ENCODE measurements at places on chromosomes 5 and 9.

- no peak for DNase-seq
Observed at GRCh38 chr5:127649018-127649439, at the start of gene CTXN3. Gene CTXN3, plus strand, starts transcription at chr5:127649082. Its CDS starts 8,440 bp downstream, at chr5:127657522.

GRCh38 chr9:123267481-123268198 is 746 bp downstream of the STRBP start:
- no peak for DNase-seq

- no peak for DNase-seq
Observed at GRCh38 chr9:70830618-70831017, 290.8 kb downstream of the TRPM3 start.

DNA sequence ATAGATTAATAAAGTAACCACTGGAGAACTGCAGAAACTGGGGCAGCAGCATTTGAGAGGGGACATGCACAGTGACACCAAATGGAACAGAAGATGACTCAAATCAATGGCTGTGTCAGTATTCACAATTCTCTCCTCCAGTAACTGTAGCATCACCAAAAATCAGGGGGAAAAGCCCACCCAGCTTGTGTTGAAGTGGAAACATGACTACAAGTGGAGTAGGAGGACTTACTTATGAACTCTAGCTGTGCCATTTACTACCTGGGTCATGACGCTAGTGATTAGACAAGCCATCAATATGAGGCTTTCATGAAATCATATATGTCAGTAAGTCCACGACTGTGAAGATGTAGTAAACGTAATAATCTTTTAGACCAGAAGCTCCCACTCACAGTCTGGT is 199.8 kb upstream of the PTGER4 start:
- no peak for DNase-seq

- DNase-seq, result no peak
Observed at GRCh38 chr9:132341177-132341840, 13.5 kb downstream of the SETX start.

GRCh38 chr5:107665036-107665570 is 5.6 kb downstream of the EFNA5 start:
- no peak for DNase-seq
